ENCODE measurements at places on chromosomes 6 and 20. TPM values are rescaled to one million over a fixed set of nuclear protein-coding genes. Genes with fewer than 3 reads are reported as not detected.

Gene KHDC1L
- total RNA-seq, result 0.66 TPM

Gene ANKRD66
- total RNA-seq, result not detected

Gene TAP2
- 26.5 TPM for total RNA-seq

Gene SLC22A16
- 0.69 TPM for total RNA-seq

Gene BTBD3
- 25.0 TPM for total RNA-seq

Gene CALHM6
- total RNA-seq, result 1.8 TPM

Gene ZNF165
- total RNA-seq, result 0.24 TPM

GRCh38 chr6:6804843-6805615, 216.5 kb downstream of the LY86 start:
- DNase-seq, result no peak

GRCh38 chr20:1800777-1801176, 94.4 kb upstream of the SIRPA start:
- no peak for DNase-seq

- DNase-seq, result no peak
Observed at GRCh38 chr6:75551367-75551952, 50.2 kb upstream of the SENP6 start.

- DNase-seq, result no peak
Observed at GRCh38 chr6:89290401-89291155, 24.5 kb downstream of the GABRR2 start.

GRCh38 chr6:44067173-44068139, 59.8 kb downstream of the MRPL14 start:
- no peak for DNase-seq

DNA sequence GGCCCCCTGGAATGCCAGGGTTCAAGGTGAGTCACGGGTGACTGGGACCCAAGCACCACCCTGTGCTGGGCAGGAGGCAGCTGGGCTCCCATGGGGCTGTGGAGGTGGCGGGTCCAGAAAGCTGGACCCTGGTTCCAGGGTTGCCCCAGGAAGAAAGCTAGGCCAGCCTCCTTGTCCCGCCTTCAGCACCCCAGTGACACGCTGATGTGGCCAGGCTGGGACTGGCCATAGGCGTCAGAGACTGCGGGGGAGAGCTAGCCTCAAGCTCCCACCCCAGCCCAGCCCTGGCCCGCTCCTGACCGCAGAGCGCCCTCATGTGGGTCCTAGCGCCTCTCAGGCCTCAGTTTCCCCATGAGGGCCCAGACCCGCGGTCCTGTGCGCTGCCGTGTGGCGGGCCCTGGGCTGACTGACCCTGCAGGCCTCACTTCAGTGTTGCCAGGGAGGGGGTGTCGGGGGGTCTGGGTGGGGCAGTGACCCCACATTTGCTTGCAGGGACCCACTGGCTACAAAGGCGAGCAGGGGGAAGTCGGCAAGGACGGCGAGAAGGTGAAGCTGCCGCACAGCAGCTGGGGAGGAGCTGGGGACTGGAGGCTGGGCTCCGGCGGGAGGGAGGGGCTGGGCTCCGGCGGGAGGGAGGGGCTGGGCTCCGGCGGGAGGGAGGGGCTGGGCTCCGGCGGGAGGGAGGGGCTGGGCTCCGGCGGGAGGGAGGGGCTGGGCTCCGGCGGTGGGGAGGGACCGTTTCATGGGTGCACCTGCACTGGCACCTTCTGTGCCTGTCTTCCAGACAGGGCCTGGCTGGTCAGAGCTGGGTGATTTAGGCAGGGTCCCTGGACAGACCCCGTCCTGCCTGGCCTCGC, 7.9 kb downstream of the COL9A3 start:
- DNase-seq, result no peak

- DNase-seq, result peak; percentile 87
Observed at GRCh38 chr6:111604259-111605099, 1.2 kb downstream of the TRAF3IP2 start.

GRCh38 chr20:38271608-38272120, 11.1 kb upstream of the KIAA1755 start:
- DNase-seq, result no peak

DNA sequence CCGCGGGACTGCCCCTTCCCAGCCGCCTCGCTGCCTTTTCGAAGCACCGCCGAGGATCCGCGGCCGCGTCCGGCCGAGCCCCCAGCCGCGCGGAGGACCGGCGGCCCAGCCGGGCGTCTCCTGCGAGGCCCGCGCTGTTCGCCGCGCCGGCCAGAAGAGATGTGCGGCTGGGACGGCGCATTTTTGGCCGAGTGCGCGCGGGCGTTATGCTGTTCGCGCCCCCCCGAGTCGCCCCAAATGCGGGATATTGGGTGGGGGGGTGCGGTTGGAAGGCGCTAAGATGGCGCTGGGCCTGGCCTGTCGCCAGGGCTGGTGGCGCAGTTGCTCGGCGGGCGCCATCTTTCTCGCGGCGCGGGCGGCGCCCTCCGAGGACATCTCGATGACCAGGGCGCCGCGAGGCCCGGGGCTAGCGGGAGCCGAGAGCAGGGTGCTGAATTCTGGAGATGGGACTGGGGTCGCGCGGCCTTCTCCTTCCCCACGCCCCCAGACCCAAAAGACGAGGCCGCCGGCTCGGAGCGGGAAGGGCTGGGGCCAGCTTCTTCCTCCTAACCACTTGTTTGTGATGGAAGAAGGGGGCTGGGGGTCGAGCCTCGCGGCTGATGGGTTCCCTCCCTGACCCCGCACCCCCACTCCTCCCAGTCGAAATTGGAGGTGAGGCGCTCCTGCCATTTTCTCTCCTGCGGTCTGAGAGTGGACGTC, 1.5 kb downstream of the BICRAL start:
- peak; percentile 93 for DNase-seq

DNA sequence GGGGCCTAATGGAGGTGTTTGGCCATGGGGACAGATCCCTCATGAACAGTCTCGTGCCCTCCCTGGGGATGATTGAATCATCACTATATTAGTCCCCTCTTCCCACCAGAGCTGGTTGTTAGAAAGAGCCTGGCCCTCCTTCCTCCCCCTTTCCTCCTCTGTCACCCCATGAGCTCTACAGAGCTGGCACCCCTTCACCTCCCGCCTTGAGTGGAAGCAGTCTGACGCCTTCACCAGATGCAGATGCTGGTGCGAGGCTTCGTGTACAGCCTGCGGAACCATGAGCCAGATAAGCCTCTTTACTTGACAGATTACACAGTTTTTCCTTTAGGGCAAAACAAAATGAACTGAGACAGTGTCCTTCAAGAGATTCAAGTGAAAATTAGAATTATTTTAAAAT, 74.4 kb upstream of the RIPOR2 start:
- DNase-seq, result no peak

- DNase-seq, result no peak
Observed at GRCh38 chr20:21166801-21167200, 40.9 kb downstream of the KIZ start.

DNA sequence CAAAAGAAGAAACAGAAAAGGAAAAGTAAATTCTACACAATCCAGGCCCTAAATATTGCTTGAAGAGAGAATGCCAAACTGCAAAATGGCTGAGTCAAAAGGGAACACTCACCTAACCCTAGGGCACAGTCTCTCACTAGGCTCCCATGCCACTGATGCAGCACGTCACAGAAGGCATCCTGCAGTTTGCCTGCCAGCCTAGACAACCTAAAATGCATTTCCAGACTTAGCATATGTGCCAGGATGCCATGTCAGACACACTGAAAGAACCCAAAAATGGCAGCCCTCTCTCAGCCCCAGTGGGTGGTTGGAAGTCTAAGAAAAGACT, 10.6 kb upstream of the SIRPD start:
- DNase-seq, result no peak

All from aorta (tissue), 5 donors.